Forelimb muscle (tissue), 1 donor: ENCODE measurements at places on chromosomes 5 and 9. TPM values are rescaled to one million over a fixed set of nuclear protein-coding genes. Genes with fewer than 3 reads are reported as not detected.

ZNG1A gene
- polyA plus RNA-seq: 48.2 TPM

PCDHGA12 gene
- polyA plus RNA-seq: 1.7 TPM

GRCh38 chr9:37036371-37036775 lies 2.3 kb upstream of the PAX5 start:
- DNase-seq: no peak

GRCh38 chr9:126057121-126057825 lies 269.4 kb upstream of the MVB12B start:
- no peak for DNase-seq

GRCh38 chr9:120982836-120983235 lies 56.2 kb upstream of the TRAF1 start:
- DNase-seq: no peak
